Large intestine (tissue), 12 donors: ENCODE measurements at places on chromosomes 12 and 14.

DNA sequence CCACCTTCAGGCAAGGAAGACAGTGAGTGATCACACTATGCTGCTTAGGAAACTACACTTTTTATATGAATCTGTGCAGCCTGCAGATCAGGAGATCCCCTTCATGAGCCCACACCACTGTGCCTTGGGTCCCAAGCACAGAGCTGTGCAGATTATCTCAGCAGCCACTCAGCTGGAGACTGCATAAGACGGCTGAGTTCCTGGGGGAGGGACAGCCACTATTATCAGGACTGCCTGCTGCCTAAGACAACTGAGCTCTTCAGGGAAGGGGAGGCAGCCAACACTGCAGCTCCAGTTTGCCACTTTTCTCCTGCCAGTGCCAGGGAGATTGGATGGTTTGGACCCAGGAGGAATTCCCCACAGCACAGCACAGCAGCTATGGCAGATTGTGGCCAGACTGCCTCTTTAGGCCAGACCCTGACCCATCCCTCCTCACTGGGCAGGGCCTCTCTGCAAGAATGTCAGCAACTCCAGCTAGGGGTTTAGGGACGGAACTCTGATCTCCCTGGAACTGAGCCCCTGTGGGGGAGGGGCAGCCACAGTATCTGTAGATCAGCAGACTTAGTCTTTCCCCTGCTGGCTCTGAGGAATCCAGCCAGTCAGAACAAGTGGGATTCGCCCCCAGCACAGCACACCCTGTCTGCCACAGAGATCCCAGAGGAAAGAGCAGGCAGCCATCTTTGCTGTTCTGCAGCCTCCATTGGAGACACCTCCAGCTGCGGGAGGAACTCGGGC is 141.3 kb downstream of the KLHL28 start:
- H3K4me3 ChIP-seq = no peak overlapping the region
- H3K4me1 ChIP-seq = no peaks in the 10 kb centered on the region
- H3K36me3 ChIP-seq = no peaks in the 10 kb centered on the region
- H3K27me3 ChIP-seq = no peaks in the 10 kb centered on the region

DNA sequence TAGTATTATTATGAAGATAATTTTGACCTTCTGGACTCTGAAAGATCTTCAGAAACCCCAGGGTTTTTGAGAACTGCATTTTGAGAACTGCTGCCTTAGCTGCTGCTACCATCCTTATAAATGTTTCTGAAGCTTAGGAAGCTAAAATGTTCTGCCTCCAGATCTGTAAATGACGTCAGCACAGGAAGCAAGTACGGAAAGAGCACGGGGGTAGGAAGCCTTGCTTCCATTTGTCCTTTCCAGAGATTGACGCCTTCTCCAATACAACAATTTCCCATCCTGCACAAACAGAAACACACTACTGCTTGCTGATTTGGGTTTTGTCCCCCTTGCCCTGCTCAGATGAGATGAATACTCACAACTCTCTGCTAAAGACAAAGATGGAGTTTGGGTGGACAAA is 17.9 kb downstream of the RAD52 start:
- no peak overlapping the region for H3K4me3 ChIP-seq
- H3K27ac ChIP-seq = no peak overlapping the region
- H3K27me3 ChIP-seq = no peaks in the 10 kb centered on the region
- H3K4me1 ChIP-seq = no peaks in the 10 kb centered on the region
- no peak for DNase-seq

DNA sequence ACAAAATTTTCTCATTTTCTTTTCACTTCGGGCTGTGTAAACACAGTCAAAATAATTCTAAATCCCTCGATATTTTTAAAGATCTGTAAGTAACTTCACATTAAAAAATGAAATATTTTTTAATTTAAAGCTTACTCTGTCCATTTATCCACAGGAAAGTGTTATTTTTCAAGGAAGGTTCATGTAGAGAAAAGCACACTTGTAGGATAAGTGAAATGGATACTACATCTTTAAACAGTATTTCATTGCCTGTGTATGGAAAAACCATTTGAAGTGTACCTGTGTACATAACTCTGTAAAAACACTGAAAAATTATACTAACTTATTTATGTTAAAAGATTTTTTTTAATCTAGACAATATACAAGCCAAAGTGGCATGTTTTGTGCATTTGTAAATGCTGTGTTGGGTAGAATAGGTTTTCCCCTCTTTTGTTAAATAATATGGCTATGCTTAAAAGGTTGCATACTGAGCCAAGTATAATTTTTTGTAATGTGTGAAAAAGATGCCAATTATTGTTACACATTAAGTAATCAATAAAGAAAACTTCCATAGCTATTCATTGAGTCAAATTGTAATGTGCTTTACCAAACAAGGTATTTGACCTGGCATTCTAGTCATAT is 4.8 kb downstream of the CDKN1B start:
- H3K27me3 ChIP-seq = no peaks in the 10 kb centered on the region
- peak overlapping the region; percentile 98 for H3K4me3 ChIP-seq
- peaks cover 15% of the 10 kb centered on the region for H3K36me3 ChIP-seq
- H3K27ac ChIP-seq = peak overlapping the region; percentile 100
- DNase-seq = no peak

GRCh38 chr14:53956427-53957201 is at the start of gene BMP4:
TSS of gene BMP4 (minus strand) at chr14:53956825. CDS start at chr14:53952222, 4,603 bp downstream.
- H3K4me1 ChIP-seq = peaks cover 26% of the 10 kb centered on the region
- DNase-seq = peak; percentile 77
- H3K4me3 ChIP-seq = peak within 1 kb of the TSS; percentile 63

GRCh38 chr12:68190301-68190700 is 30.8 kb upstream of the IFNG start:
- H3K27me3 ChIP-seq = peaks cover 7% of the 10 kb centered on the region
- no peaks in the 10 kb centered on the region for H3K36me3 ChIP-seq
- no peak for DNase-seq
- no peak overlapping the region for H3K4me3 ChIP-seq

GRCh38 chr12:81572411-81572810 is 186.7 kb downstream of the PPFIA2 start:
- H3K4me1 ChIP-seq = no peaks in the 10 kb centered on the region
- no peak for DNase-seq
- no peaks in the 10 kb centered on the region for H3K27me3 ChIP-seq
- H3K27ac ChIP-seq = no peak overlapping the region
- H3K4me3 ChIP-seq = no peak overlapping the region

DNA sequence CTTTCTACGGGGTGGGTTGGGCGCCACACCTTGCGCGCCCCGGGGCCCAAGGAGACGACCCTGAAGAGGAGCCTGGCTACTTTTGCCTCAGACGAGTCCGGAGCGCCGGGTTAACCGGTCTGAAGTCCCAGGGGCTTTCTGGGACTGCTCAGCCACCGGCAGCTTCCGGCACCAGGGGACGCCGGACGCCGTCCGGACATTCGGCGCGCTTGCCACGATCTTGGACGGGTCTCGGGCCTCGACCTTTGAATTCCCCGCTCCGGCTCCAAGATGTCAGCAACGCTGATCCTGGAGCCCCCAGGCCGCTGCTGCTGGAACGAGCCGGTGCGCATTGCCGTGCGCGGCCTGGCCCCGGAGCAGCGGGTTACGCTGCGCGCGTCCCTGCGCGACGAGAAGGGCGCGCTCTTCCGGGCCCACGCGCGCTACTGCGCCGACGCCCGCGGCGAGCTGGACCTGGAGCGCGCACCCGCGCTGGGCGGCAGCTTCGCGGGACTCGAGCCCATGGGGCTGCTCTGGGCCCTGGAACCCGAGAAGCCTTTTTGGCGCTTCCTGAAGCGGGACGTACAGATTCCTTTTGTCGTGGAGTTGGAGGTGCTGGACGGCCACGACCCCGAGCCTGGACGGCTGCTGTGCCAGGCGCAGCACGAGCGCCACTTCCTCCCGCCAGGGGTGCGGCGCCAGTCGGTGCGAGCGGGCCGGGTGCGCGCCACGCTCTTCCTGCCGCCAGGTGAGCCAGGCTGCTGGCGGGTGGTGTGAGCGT is at the start of gene ACOT4:
Gene ACOT4 (plus strand): TSS at position 184 of the 760 bp plus-strand sequence. CDS start 87 bp downstream, at position 271.
- H3K27me3 ChIP-seq = no peaks in the 10 kb centered on the region
- H3K4me1 ChIP-seq = no peaks in the 10 kb centered on the region
- no peak within 1 kb of the TSS for H3K27ac ChIP-seq
- peak within 1 kb of the TSS; percentile 75 for H3K4me3 ChIP-seq
- DNase-seq = peak; percentile 81

DNA sequence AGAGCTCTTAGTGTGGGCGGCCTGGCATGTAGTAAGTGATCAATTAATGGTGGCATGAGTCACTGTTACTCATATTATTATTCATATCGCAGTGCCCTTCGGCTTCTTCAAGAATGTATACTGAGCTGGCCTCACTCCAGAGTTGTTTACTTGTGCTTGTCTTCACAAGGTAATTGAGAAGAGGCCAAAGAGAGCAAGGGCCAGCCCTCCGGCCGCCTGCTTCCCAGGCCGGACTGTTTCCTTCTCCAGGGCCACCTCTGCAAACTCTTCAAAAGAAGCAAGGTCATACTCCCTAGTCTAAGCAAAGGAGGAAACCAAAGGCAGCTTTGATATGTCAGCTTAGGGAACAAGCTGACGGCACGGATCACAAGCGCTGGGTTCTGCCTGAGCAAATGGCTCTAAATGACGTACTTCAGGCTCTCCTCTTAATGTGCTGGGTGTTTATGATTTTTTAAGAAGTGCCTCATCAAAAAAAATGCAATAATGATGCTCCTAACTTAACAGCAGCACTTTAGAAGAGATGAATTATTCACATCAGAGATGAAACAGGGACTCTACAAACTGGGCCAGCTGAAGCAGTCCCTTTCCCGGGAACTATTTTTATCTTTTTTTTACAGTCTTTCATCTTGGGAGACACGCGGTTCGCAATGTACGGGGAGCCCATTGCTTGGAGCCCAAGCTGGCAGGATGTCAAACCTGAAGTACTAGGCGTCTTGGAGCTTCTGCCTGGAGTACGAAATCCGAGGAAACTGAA is 65.6 kb upstream of the DLK1 start:
- no peaks in the 10 kb centered on the region for H3K36me3 ChIP-seq
- no peak overlapping the region for H3K4me3 ChIP-seq
- peaks cover 3% of the 10 kb centered on the region for H3K27me3 ChIP-seq
- DNase-seq = peak; percentile 31

DNA sequence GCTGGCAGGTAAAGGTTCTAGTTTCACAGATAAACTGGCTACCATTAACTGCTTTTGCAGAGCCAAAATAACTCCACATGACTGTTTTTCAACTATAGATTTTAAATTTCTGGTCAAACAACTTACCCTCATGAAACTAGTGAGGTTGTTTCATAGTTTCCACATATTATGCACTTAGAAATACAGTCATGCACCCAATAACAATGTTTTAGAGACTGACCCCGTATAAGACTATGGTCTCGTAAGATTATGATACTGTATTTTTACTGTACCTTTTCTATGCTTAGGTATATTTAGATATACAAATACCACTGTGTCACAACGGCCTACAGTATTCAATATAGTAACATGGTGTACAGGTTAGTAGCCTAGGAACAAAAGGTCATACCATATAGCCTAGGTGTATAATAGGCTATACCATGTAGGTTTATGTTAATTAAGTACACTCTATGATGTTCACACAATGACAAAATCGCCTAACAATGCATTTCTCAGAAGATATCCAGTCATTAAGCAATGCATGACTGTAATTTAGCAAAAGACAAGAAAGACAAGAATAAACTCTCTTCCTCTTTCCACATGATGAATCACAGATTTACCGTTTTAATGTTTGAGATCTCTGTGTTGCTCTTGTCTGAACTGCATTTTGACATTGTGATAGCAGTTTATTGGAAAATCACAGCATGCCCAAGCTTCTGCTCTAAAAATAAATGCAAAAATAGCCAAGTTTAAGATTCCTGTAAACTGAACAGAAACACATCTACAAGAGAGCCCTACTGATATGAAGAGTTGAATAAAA is 17.1 kb downstream of the DICER1 start:
- H3K36me3 ChIP-seq = no peaks in the 10 kb centered on the region
- no peak overlapping the region for H3K27ac ChIP-seq
- H3K27me3 ChIP-seq = no peaks in the 10 kb centered on the region
- H3K4me1 ChIP-seq = no peaks in the 10 kb centered on the region

DNA sequence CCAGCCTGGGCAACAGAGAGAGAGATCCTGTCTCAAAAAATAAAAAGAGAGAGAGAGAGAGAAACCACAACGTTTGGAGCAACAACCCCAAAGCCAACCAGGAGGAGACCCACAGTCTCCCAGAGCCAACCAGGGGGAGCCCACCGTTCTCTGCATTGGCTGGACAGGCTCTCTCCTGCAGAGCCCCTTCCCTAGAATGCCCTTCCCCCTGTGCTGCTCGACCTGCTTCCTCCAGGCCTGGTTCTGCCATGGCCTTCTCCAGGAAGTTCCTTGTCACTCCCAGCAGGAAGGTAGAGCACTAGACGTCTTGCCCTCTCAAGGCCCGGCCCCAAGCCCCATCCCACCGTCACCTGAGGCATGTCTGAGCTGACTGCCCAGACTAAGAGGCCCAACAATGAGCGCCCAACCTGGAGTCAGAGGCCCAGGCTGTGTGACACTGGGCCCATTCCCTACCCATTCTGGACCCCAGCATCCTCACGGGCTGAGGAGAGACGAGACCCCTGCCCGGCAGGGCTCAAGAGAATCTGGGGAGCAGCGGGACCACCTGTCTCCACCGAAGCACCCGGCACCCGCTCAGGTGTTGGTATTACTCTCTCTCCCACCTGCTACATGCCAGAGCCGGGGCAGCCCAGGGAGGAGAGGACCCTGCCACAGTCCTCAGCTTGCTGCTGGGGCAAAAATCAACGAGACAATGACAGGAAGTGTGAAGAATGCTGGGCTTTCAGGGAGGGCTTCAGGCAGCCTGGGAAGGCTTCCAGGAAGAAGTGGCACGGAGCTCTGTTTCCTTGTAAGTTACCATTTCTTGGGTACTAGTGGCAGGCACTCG is 61.2 kb downstream of the DIO3 start:
- H3K36me3 ChIP-seq = no peaks in the 10 kb centered on the region
- no peak overlapping the region for H3K27ac ChIP-seq
- no peaks in the 10 kb centered on the region for H3K4me1 ChIP-seq
- H3K27me3 ChIP-seq = no peaks in the 10 kb centered on the region

GRCh38 chr14:22739423-22739822 is 27.1 kb upstream of the OXA1L start:
- no peak overlapping the region for H3K4me3 ChIP-seq
- H3K4me1 ChIP-seq = no peaks in the 10 kb centered on the region
- H3K36me3 ChIP-seq = no peaks in the 10 kb centered on the region
- DNase-seq = no peak
- H3K27me3 ChIP-seq = no peaks in the 10 kb centered on the region

DNA sequence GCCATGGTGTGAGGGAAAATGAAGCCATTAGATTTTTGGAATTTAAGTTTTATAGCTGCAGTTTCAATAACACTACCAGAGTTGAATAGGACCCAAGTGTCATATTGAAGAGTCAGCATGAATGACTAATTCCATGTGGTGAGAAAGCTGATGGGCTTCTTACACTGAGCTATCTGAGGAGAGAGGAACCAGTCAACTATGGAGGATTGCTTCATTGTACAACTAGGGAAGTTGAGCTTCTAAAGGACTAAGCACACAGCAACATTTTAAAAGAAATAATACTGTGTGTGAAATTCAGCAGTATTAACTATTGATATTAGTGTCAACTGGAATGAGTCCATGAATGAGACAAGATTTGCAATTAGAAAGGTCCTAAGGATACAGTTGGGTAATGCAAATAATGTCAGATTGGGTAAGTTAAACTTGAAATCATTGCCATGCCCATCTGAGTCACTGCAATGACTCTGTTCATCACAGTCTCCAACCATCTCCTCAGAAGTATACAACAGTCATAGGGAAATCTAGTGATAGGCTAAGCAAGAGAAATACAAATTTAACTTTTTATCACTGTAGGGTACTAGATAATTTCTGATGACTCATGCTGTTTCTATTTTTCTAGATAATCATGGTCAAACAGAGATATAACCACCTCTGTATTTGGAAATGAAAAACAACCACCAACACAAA is 394.2 kb downstream of the FSCB start:
- H3K4me1 ChIP-seq = no peaks in the 10 kb centered on the region
- no peak for DNase-seq
- no peaks in the 10 kb centered on the region for H3K27me3 ChIP-seq
- no peaks in the 10 kb centered on the region for H3K36me3 ChIP-seq
- H3K4me3 ChIP-seq = no peak overlapping the region
